ENCODE measurements at places on chromosomes 1 and 21. TPM values are rescaled to one million over a fixed set of nuclear protein-coding genes. Genes with fewer than 3 reads are reported as not detected.

DNA sequence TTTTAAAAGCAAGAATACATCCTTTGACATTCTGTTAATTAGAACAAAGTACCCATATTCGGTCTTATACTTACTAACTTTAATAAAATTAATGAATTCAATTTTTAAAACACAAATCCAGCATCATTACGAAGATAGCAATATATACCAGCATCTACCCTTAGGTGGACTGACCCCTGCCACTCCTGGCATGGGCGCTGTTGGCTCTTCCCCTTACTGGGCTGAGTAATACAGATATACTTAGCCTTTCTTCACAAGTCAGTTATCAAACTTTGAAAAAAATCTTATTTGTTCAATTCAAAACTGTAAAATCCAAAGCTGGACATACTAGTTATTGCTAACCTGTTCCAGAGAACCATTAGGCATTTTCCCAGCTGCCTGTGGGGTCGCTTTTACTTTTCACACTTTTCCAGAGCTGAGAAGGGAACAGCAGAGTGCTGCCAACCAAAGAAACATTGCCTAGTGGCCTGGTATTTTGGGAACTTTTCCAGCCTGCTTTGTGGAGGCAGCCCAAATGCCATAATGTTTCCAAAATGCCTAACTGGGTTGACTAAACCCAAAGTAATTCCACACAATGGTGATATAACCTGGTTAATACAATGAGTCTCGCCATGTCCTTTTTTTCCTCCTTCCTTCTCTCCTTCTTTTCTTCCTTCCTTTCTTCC, 424.7 kb upstream of the ADGRL2 start:
- no peak for DNase-seq

DNA sequence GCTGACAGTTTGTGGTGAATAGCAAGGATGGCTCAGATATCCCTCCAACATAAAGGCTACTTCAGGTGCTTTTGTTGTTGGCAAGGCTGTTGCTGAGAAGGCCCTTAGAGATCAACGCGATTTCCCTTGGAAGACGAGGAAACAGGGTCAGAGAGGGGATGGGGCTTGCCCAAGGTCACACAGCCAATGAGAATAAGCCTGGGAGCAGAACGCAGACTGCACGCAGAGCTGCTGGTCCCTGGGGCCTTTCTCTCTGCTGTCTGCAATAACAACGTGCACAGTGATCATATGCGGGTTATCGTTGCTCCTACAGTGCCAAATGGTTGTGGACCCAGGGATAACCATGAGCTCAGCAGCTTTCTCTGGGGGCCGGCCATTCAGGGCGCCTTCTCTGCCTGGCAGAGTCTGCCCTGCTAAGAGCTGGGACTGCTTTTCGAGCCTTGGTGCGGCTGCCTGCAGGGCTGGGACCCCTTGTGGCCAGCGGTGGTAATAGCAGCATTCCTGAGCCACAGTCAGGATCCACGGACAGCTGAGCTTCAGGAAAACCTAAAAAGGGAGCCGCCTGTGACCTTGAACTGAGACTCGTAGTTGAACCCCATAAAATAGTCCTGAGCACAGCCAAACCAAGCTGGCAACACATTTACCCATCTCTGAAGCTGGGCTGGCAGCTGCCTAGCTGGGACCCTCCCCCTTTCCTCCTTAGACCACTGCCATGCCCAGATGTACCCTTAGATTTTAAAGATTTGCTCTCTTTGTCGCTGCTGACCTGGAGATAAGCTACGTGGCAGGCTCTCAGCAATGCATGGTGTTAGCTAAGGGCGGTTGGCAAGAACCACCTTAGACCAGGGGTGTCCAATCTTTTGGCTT, 39.8 kb downstream of the HTR6 start:
- peak; percentile 43 for DNase-seq

DNA sequence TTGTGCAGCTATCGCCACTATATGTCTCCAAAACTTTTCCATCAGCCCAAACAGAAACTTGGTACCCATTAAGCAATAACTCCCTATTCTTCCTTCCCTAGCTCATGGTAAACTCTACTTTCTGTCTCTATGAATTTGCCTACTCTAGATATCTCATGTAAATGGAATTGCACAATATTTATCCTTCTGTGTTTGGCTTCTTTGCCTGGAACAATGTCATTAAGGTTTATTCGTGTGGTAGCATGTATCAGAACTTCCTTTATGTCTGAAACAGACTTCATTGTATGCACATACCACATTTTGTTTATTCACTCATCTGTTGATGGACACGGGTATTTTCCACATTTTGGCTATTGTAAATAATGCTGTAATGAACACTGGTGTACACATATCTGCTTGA, 40.7 kb upstream of the CD34 start:
- no peak for DNase-seq

GRCh38 chr1:31413405-31414001, 490 bp downstream of the SERINC2 start:
- DNase-seq, result peak; percentile 95

Gene CLIC6
- total RNA-seq, result 4.0 TPM

Gene CDK11A
- total RNA-seq, result 56.9 TPM
